SIG-M5 (cell line): ENCODE measurements at places on chromosomes 7 and 10.

DNA sequence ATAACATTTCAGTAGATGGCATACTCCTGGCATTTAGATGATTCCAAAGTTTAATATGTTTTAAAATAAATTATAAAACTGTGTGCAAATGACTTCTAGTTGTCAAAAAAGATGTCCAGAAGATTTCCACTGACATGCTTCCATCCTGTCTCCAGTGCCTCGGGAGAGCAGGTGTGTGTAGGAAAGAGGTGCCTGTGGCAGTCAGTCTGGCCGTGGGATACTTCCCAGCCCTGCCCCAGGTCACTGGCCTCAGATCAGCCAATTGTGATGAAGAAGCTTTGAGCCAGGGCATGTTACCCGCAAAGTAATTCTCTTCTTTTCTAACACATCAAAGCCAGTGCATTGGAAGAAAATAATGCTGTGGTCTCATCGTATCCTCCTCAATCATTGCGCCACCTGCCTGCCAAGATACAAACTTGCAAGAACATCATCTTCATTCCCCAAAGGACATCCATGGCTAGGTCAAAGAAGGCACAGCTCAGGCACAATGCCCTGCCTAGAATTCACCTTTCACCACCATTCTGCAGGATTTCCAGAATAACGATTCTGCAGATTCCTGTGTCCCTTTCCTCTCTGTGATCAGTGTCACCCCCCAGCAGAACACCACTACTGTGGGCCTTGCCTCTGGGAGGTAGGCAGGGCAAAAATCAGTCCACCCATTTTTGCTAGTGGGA is 6.3 kb upstream of the KCNMA1 start:
- DNase-seq: peak; percentile 8

DNA sequence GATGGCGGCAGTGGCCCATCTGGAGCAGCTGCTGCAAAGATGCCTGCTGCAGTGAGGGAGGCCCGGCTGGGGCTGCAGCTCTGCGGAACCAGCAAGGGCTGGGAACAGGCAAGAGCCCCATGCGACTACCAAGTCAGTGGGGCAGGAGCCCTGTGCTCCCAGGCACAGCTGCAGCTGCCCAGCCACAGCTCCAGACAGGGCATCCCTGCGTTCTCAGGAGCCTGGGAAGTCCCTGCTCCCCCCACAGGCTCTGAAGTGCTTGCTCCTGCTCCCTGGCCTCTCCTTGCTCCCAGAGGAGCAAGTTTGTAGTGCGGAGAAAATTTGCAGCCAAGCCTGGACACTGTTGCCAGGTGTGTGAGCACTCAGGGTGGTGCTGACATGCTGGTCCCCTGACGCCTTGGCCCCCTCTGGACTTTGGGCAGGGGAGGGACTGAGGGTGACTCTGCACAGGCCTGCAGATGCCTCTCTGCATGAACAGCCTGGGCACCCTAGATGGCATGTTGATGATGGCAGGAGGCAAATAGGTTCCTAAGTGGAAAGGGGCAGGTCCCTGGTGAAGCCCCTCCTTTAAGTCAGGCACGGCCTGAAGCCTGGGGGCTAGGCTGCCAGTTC is 105.6 kb downstream of the LYZL1 start:
- no peak for DNase-seq

GRCh38 chr10:82318534-82318933 is 443.5 kb downstream of the NRG3 start:
- no peak for DNase-seq

DNA sequence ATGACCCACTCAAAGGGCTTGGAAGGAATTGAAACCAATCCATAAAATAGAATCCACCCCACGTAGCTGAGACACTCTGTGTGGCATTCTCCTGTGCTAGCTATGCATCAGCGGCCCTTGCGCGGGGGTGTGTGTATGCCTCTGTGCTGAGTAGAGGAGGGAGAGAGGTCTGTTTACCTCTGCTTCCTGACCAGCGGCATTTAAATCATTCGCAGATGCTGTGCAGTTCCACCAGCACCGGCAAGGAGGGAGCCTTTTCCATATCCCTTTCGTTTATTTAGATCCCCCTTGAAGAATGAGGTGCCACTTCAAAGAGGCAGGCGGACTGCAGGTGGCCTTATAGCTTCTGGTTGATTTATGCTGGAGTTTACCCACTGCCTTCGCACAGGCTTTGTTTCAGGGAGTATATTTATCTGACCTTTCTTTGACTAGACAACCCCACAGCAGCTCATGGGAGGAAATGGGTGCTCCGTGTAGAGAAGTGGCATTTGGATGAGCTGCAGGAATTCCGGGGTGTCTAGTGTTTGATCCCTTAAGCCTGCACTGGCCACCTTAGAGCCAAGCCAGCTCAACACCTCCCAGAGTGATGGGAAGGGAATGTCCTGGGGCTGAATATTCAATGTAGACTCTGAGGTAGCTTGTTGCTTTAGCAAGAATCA is 11.4 kb downstream of the C10orf53 start:
- DNase-seq: no peak

GRCh38 chr7:72234086-72234485 is 178.1 kb downstream of the CALN1 start:
- DNase-seq: no peak

DNA sequence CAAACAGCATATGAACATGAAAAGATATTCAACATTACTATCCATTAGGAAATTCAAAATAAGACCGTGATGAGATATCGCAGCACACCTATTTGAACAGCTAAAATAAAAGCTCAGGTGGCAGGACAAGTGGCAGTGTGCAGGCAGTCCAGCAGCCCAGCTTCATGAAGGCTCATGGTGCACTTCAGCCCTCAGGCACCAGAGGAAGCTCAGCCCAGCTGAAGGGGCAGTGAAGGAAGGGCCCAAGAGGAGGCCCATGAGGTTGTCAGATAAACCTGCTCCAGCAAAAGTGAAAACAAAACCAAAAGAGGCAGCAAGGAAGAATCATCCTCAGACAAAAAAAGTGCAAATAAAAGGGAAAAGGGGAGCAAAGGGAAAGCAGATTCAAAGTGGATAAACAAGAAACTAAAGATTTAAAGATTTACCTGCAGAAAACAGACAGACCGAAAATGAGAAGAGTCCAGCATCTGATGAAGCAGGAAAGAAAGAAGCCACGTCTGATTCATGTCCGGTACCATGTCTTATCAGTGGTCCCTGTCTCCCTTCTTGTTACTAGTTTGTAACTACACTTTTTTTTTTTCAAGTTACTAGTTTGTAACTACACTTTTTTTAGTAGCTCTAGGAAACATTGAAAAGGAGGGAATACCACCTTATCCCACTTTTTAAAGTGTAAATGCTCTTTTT is 15.0 kb upstream of the FAM24B start:
- DNase-seq: no peak

- no peak for DNase-seq
Measured at GRCh38 chr10:107749235-107749634, 584.7 kb upstream of the SORCS1 start.

- DNase-seq: no peak
Measured at GRCh38 chr10:33112831-33113455, 154.9 kb upstream of the ITGB1 start.

- DNase-seq: no peak
Measured at GRCh38 chr7:134926396-134926795, 59.9 kb upstream of the AGBL3 start.

DNA sequence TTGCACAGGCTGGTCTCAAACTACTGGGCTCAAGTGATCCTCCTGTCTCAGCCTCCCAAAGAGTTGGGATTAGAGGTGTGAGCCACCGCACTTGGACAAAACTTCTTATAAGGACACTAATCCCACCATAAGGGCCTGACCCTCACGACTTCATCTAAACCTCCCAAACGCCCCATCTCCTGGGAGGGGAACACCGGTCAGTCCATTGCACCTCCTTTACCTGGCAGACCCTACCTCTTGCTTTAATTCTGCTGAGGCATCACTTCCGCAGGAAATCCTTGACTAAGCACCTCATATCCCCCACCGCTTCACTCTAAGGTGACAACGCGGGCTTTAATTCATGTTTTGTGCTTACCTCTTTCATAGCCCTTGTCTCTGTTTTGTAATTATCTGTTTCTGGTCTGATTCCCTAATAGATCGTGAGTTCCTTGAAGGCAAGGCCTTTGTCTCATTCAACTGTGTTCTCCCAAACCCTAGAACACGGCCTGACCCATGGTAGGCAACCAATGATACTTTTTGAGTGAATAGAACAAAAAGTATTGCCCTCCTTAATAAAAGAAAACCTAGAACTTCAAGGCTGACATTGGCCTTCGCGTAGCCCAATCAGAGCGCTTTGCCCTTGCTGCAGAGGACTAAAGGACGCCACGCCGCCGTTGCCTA is 481 bp upstream of the ZNF862 start:
- no peak for DNase-seq

GRCh38 chr10:101379663-101380352 is 25.8 kb downstream of the BTRC start:
- no peak for DNase-seq

DNA sequence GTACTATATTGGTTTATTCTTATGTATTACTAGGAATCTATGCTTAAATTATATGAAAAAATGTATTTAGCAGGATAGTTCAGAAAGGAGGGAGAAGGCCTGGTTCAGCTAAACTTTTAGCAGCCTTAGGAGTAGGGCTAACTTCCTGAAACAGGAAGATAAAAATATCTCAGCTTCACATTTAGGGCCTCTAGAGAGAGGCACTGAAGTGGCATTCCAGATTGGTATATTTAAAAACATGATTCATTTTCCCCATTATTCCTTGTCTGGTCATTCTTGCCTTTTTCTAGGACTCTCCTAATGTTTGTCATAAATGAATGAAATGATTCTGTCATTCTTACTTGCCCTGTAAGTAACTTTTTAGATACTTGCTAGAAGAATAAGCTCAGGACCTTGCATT is 63.0 kb upstream of the CYP26C1 start:
- no peak for DNase-seq

GRCh38 chr7:5598769-5599371 is 175.2 kb upstream of the TNRC18 start:
- DNase-seq: no peak

GRCh38 chr7:98236355-98237185 is 15.5 kb downstream of the TECPR1 start:
- no peak for DNase-seq

GRCh38 chr7:38461887-38462286 is 169.3 kb downstream of the AMPH start:
- no peak for DNase-seq

GRCh38 chr10:118459642-118460193 is 117.6 kb upstream of the FAM204A start:
- no peak for DNase-seq
